ENCODE measurements at places on chromosomes 6 and 20.
A peak's percentile ranks its signal among the peaks of the same experiment; 100 is the strongest.

- DNase-seq: no peak
Measured at GRCh38 chr6:64252256-64252655, 616.7 kb downstream of the PHF3 start.

DNA sequence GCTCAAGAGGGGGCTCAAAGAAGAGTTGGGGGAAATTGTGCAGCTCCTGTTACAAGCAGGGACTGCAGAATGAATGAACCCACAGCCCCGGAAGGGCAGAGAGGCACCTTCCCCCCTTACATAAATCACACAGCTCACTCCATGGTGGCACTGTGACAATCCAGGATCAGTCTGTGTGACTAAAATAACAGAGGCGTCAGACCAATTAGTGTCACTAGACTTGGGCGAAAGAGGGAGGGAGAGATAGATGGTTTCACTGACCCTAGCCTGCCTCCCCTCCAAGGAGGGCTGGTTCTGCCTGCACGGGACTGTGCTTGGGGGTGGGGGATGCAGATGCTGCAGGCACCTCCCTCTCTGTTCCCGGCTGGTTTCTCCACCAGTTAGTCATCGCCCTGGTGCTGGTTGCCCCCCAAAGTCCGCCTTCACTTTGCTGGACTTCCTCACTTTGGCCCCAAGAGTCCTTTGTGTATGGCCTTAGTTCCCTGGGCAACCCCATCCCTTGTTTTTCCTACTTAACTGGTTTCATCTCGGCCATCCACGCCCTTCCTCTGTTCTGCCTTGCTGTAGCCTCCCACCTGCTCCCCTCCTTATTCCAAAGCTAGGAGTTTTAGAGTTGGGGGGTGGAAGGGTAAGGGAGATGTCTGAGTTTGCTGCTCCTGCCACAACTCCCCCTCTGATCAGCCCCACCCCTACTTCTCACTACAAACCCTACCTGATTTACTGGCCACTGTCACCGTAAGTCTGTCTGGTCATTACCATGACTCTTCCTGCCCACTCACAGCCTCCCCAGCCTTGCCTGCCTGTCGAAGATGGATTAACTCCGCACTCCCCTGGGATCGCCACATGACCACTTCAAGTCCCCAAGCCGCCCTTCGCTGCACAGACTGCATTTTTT lies 17.7 kb downstream of the CCDC167 start:
- no peak for DNase-seq

DNA sequence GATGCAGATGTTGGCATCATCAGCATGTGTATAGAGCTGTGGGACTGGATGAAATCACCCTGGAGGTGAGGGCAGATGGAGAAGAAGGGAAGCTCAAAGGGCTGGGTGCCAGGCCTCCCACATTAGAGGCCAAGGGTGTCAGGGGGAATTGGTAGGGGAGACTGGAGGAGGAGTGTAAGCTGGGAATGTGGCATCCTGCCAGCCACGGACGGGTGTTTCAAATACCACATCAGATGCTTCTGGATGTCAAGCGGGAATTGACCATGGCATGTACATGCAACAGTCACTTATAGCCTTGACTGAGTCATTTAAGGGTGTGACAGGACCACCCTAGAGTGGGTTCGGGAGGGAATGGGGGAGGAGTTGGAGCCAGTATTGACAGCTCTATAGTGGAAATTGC lies 9.6 kb downstream of the ERGIC3 start:
- DNase-seq: no peak

- no peak for DNase-seq
Measured at GRCh38 chr6:24460966-24461365, 28.4 kb downstream of the GPLD1 start.

DNA sequence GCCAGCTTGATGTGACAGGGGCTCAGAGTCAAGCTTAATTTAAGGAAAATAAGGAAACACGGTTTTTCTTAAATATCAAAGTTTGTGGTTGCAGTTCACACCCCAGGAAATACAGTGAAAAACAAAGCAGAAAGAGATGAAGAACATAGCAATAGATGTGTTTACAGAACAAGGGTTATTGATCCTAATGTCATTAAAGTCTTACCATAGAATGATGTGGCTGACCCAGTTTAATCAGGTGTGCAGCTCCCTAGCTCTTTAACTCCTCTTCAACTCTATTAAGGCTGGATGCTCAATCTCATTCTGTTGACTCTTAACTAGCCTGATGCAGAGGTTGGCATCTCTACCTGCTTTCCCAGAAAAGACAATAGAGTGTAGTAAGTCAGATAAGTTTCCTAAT lies 7.5 kb upstream of the GTF3C6 start:
- no peak for DNase-seq

- no peak for DNase-seq
Measured at GRCh38 chr6:158536891-158537798, 22.7 kb upstream of the TMEM181 start.

DNA sequence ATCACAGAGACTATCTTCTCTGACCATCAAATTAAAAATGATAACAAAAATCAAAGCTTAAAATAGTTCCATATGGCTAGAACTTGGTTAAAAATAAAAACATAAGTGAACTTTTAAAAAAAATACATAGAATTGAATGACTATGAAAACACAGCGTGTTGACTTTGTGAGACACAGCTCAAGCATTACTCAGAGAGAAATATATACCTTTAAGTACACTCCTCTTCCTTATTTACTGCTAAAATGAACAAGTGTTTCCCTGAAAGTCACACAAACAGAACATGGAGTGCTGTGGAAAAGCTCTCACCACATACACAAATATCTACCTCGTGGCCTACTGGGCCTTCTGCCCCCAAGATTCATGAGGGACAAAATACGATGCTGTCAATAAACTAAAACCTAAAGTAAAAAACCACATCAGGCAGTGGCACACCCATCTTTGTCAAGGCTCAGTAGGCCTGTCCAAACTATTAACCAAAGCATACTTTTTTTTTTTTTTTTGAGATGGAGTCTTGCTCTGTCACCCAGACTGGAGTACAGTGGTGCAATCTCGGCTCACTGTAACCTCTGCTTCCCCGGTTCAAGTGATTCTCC lies 7.5 kb downstream of the FAXC start:
- DNase-seq: no peak

GRCh38 chr6:116217069-116217468 lies 36.8 kb downstream of the TSPYL4 start:
- no peak for DNase-seq

- DNase-seq: no peak
Measured at GRCh38 chr6:112786801-112787200, 439.7 kb downstream of the RFPL4B start.

GRCh38 chr6:132060591-132060990 lies 109.4 kb upstream of the CCN2 start:
- no peak for DNase-seq

GRCh38 chr20:46388201-46388836 lies 18.1 kb downstream of the ELMO2 start:
- DNase-seq: no peak

DNA sequence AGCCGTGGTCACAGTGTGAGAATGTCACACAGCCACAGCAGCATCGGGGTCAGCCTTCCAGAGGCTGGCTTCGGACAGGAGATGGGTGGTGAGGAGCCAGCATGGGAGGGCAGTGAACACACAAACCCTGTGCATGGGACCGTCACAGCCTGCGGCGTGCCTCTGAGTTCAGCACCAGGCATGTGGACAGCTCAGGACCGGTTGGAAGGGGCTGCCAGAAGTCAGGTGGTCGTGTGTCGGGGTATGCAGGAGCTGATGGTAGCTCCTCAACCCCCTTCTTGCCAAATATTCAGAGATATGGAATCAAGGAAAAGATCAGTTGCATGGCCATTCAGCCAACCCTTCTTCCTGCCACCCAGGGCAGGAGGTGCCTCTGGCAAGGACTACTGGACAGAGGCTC lies 28.2 kb downstream of the MYT1 start:
- DNase-seq: no peak

DNA sequence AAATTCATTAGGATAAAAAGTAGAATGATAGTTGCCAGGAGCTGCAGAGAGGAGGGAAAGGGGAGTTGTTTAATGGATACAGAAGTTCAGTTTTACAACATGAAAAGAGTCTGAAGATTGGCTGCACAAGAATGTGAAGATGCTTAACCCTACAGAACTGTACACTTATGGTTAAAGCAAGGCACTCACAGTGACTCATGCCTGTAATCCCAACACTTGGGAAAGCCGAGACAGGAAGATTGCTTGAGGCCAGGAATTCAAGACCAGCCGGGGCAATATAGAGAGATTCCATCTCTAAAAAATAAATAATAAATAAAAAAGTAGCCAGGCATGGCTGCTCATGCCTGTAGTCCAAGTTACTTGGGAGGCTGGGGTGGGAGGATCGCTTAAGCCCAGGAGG lies 174.0 kb downstream of the TASP1 start:
- no peak for DNase-seq

- DNase-seq: no peak
Measured at GRCh38 chr6:129908858-129909257, 47.7 kb upstream of the TMEM244 start.

GRCh38 chr6:105677671-105678475 lies 275.0 kb upstream of the PREP start:
- no peak for DNase-seq

GRCh38 chr6:79453558-79454042 lies 83.6 kb downstream of the LCA5 start:
- DNase-seq: no peak

DNA sequence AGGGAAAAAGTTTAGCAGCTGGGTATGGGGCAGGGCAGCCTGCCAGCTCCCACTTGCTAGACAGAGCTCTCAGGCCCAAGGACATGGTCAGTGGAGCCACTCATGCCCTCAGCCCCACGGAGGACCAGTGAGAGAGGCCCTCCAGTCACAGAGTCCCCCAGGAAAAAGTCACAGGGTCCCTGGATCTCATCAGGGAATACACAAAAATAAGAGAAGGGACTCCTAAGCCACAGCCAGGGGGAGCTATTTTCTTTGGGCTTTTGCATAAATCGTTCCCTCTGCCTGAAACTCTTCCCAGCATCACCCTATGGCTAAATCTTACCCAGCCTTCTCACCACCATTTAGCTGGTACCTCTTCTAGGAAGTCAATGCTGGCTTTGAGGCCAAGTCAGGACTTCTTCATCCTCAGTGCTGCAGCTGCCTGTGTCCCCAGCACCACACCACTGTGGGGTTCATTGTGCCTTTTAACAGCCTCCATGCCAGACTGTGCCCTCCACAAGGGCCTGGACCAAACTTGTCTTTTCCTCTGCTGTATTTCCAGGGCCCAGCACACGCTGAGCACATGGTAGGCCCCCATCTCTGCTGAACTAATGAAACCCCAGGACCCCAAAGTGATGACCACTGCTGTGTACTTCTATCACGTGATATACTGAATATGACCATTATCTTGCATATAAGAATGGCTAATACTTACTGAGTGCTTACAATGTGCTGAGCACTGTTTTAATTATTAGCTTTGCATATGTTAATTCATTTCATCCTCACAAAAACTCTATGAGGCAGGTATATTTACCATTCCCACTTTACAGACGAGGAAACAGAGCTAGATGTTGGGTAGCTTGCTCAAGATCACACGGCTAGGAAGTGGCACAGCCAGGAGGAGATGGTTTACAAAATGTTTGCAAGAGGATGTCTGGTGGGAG lies 2.0 kb downstream of the ZNF335 start:
- DNase-seq: no peak

DNA sequence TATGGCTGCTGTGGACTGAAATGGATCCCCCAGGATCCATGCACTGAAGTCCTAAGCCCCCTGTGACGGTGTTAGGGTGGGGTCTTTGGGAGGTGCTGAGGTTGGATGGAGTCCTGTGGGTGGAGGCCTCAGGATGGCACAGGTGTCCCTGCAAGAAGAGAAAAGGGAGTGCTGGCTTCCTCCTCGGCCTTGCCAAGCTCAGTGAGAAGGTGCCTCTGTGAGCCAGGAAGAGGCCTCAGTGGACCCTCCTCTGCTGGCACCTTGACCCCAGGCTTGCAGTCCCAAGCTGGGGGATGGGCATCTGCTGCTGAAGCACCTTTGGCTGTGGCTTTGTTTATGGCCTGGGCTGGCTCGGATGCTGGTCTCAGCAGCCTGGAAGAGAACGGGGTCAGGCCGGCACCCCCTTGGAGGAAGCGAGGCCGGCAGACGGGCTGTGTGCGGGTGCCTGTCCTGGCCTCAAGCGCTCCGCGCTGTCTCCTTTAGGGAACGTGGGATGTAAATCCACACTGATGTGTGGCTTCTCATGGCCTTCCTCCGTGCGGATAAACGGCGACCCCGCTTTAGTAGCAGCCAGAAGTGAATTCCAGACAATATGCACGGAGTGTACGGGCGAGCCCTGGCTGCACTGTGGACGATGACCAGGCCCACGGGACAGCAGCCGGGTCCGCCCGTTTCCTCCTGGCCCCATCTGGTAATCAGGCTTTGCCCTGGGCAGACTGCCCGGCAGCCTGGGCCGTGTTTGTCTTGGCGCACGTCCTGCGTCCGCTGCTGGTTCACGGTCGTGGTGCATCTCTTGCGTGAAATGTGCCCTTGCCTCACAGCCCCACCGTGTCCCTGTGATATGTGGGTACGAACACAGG lies 182.6 kb downstream of the ERMARD start:
- DNase-seq: no peak

DNA sequence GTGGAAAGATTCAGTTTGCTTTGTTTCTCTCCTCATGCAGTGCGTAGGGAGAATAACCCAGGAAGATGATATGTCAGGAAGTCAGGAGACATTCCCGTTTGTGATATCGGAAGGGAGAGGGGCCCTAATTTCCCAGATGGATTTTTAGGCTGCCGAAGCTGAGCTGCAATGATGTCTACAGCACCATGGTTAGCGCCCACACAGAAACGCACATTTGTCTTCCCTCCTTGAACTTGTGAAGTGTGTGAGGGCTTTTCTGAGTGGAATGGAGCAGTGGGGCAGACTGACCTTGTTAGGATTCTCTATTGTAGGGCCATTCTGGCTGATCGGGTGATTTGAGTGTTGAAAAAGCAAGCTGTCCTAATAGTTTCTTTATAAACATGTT lies 191.3 kb upstream of the ARG1 start:
- DNase-seq: no peak

DNA sequence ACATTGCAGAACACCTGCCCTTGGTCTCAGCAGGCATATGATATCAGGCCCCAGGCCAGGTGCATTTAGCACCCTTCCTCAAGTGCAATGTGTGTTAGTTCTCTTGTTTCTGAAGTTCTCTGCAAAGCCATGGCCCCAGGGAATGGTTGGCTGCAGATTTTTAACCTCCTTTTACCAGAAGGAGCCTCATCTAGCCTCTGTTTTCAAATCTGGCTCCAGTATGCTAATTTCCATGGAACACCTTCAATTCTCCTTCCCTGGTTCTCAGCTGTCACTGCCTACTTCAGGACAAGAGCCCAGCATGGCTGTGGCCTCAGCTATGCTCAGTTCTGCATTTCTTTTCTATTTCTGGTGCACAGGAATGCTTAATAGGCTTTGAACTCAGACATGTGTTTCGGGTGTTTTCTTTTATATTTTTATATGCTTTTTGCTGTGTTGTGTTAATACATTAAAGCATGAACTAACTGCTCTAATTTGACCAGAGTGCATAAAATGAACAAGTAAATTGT lies 51.6 kb upstream of the OGFRL1 start:
- no peak for DNase-seq

GRCh38 chr6:10999994-11000393 lies 44.1 kb downstream of the ELOVL2 start:
- DNase-seq: no peak

GRCh38 chr6:167644412-167645132 lies 182.1 kb upstream of the AFDN start:
- DNase-seq: no peak

- DNase-seq: peak; percentile 38
Measured at GRCh38 chr6:89368107-89368506, 15.6 kb upstream of the UBE2J1 start.

Data from T-helper 1 cell (primary cell).